H9 (cell line): ENCODE measurements at places on chromosomes 1 and 21. TPM values are rescaled to one million over a fixed set of nuclear protein-coding genes. Genes with fewer than 3 reads are reported as not detected.

GRCh38 chr1:92691925-92692324, 93.0 kb downstream of the EVI5 start:
- DNase-seq, result no peak
- no peaks in the 10 kb centered on the region for H3K4me1 ChIP-seq
- no peaks in the 10 kb centered on the region for H3K27me3 ChIP-seq
- H3K27ac ChIP-seq, result no peak overlapping the region
- no peak overlapping the region for H3K4me3 ChIP-seq

- DNase-seq, result no peak
- H3K4me1 ChIP-seq, result no peaks in the 10 kb centered on the region
- H3K4me3 ChIP-seq, result no peak overlapping the region
- no peaks in the 10 kb centered on the region for H3K27me3 ChIP-seq
- no peaks in the 10 kb centered on the region for H3K36me3 ChIP-seq
Measured at GRCh38 chr1:222054416-222054815, 312.5 kb upstream of the DUSP10 start.

DNA sequence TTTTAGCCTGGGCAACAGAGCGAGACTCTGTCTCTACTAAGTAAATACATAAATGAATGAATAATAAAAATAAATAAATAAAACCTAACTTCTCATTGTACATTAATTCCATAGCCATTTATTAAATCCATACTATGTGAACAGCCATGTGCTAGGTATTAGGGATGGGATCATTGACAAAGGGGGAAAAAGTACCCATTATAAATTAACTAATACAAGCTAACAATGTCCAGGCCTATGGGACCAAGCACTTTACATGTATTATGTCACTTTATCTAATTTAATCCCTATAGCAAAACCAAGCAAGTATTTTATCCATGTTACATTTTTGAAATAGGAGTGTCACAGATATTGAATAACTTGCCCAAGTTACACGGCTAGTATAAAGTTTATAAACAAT, 2.6 kb upstream of the CDC7 start:
- H3K27me3 ChIP-seq, result no peaks in the 10 kb centered on the region
- DNase-seq, result no peak
- no peaks in the 10 kb centered on the region; the same call in 1 of the 3 replicates for H3K36me3 ChIP-seq

DNA sequence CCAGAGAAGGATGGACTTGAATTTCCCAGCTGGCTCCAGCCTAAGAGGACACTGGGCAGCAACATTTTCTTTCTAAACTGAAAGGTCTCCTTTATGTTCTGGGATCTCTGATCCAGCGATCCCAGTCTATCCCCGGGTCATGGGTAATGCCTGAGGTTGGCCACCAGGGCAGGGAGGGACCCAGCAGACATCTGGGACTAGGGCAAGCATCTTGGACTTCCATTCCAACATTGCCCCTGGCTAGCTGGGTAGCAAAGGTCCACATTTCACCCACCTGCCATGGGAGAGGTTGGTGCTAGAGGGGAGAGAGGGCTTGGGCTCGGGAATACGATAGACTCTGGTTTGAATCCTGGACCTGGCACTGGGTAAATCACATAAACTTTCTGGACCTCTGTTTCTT, 84.6 kb downstream of the LRRN2 start:
- peaks cover 12% of the 10 kb centered on the region; the same call in 1 of the 2 replicates for H3K4me1 ChIP-seq
- DNase-seq, result peak; percentile 58
- H3K27me3 ChIP-seq, result no peaks in the 10 kb centered on the region

DNA sequence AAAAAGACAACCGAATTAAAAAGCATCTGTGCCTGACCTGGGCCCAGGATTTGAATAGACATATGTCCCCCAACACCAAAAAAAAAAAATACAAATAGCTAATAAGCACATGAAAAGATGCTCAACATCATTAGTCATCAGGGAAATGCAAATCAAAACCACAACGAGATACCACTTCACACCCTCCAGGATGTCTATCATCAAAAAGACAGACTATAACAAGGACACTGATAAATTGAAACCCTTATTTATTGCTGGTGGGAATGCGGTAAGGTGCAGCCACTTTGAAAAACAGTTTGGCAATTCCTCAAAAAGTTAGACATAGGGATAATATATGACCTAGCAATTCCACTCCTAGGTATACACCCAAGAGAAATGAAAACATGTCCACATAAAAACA, 72.3 kb upstream of the CAMK1G start:
- no peaks in the 10 kb centered on the region for H3K36me3 ChIP-seq
- DNase-seq, result no peak
- no peak overlapping the region for H3K4me3 ChIP-seq
- H3K27ac ChIP-seq, result no peak overlapping the region
- no peaks in the 10 kb centered on the region for H3K4me1 ChIP-seq

- no peaks in the 10 kb centered on the region for H3K36me3 ChIP-seq
- H3K27me3 ChIP-seq, result no peaks in the 10 kb centered on the region
- no peak for DNase-seq
Measured at GRCh38 chr1:104387716-104388508, 638.2 kb downstream of the AMY1C start.

DNA sequence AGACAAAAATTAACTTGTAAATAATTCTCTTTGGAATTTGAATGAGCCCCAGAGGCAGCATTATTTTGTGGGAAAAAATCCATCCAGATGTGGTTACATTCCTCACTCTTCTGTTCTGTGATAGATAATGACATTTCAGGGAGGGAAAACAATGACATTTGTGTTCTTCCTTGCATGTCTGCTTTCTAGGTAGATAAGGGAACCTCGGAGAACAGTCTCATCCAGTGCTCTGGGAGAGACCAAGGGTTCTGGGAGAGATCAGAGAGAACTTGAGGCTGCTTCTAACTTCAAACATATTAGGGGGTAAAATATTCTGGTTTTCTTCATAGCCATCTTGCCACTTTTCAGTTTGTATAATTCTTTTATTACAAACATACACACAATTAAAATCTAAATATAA, 269.2 kb downstream of the NEGR1 start:
- H3K4me1 ChIP-seq, result no peaks in the 10 kb centered on the region
- no peak overlapping the region for H3K27ac ChIP-seq

DNA sequence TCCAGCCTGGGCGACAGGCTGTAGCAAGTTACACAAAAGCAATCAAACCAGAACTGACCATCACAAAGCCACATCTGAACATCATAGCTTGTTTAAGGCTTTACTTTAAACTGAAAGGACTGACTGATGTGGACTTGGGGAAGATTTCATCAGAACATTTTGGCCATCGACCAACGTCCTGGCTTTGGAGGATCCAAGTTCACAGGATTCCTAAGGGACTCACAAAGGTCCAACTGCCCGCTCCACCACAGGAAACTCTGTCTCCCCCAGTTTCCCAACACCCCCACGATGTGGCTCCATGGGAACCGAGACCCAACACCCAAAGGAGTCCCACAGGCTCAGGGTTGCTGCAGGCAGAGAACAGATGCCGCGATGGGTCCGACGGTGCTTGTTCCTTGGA, 9.3 kb downstream of the SSU72 start:
- H3K36me3 ChIP-seq, result peaks cover 37% of the 10 kb centered on the region
- H3K27me3 ChIP-seq, result no peaks in the 10 kb centered on the region
- DNase-seq, result no peak
- H3K4me1 ChIP-seq, result no peaks in the 10 kb centered on the region
- no peak overlapping the region for H3K4me3 ChIP-seq
- H3K27ac ChIP-seq, result no peak overlapping the region

- no peak overlapping the region for H3K27ac ChIP-seq
- DNase-seq, result no peak
- H3K4me3 ChIP-seq, result no peak overlapping the region
- H3K27me3 ChIP-seq, result 0 out of 2 replicates have a peak, but pooled peaks cover 2% of the 10 kb centered on the region
- H3K4me1 ChIP-seq, result no peaks in the 10 kb centered on the region
- H3K36me3 ChIP-seq, result no peaks in the 10 kb centered on the region
Measured at GRCh38 chr1:39933956-39934941, 20.7 kb upstream of the MFSD2A start.

DNA sequence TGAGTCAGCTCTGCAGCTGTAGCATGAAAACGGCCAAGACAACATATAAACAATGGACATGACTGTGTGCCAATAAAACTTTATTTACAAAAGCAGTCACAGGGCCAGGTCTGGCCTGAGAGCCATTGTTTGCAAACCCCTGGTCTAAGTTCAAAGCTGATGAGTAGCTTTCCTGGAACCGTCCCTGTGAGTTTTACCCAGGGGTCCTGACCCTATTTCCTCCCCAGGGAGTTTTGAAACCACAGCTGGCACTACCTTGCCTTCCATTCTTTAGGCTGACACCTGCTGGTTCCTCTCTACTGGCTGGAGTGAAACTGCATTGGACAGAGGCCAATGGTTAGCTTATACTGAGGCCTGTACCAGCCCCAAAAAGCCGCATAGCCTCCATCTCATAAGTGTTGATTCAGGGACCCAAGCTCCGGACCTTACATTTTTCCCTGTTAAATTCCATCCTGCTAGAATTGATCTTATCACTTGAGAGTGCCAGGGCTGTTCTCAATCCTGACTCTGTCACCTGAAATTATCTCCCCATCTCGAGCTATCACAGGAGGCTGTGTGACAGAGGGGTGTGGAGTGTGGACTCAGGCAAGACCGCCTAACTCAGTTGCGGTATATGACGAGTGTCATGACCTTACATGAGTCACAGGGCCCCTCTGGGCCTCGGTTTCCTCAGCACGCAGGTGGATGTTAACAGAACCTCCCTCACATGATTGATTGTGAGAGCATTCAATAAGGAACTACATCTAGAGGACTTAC, 343.6 kb downstream of the NPHP4 start:
- H3K36me3 ChIP-seq, result no peaks in the 10 kb centered on the region; the same call in 2 of the 3 replicates
- H3K27ac ChIP-seq, result no peak overlapping the region
- DNase-seq, result peak; percentile 4
- no peak overlapping the region for H3K4me3 ChIP-seq
- no peaks in the 10 kb centered on the region for H3K27me3 ChIP-seq

- no peak for DNase-seq
- peaks cover 5% of the 10 kb centered on the region; the same call in 1 of the 2 replicates for H3K36me3 ChIP-seq
- H3K27ac ChIP-seq, result no peak overlapping the region
- no peak overlapping the region for H3K4me3 ChIP-seq
- H3K4me1 ChIP-seq, result peaks cover 2% of the 10 kb centered on the region; the same call in 1 of the 2 replicates
- H3K27me3 ChIP-seq, result no peaks in the 10 kb centered on the region
Measured at GRCh38 chr1:168081373-168082007, 55.2 kb downstream of the GPR161 start.

- H3K4me1 ChIP-seq, result peaks cover 15% of the 10 kb centered on the region
- no peak overlapping the region for H3K27ac ChIP-seq
- peak overlapping the region; percentile 92 for H3K4me3 ChIP-seq
- no peaks in the 10 kb centered on the region; the same call in 1 of the 2 replicates for H3K27me3 ChIP-seq
- DNase-seq, result peak; percentile 84
Measured at GRCh38 chr1:226109829-226110248, 47.3 kb downstream of the H3-3A start.

GRCh38 chr1:215405211-215405610, 161.9 kb upstream of the KCTD3 start:
- no peaks in the 10 kb centered on the region for H3K27me3 ChIP-seq
- H3K4me1 ChIP-seq, result no peaks in the 10 kb centered on the region
- H3K36me3 ChIP-seq, result no peaks in the 10 kb centered on the region
- DNase-seq, result no peak
- no peak overlapping the region for H3K4me3 ChIP-seq

FLG2 gene
- not detected in 2 replicates for total RNA-seq

CFAP45 gene
- total RNA-seq, result 0.53 and 0.85 TPM in 2 replicates

LAX1 gene
- total RNA-seq, result not detected in 2 replicates

YTHDF2 gene
- total RNA-seq, result 196 and 200 TPM in 2 replicates

LCA5L gene
- total RNA-seq, result 0.46 and 0.50 TPM in 2 replicates

RNU1-3 gene
- 1,874 and 2,051 TPM in 2 replicates for total RNA-seq

NLRP3 gene
- total RNA-seq, result not detected in 2 replicates

CLDN8 gene
- not detected in 2 replicates for total RNA-seq

RGS21 gene
- not detected in 2 replicates for total RNA-seq

IVL gene
- not detected in 2 replicates for total RNA-seq
